ENCODE measurements at places on chromosomes 4 and X.

GRCh38 chr4:189514209-189514608 is 426.5 kb upstream of the FRG1 start:
- DNase-seq: no peak

- no peak for DNase-seq
Measured at GRCh38 chr4:145069361-145069760, 28.6 kb downstream of the ANAPC10 start.

GRCh38 chr4:98232202-98232601 is 29.0 kb upstream of the RAP1GDS1 start:
- DNase-seq: no peak

DNA sequence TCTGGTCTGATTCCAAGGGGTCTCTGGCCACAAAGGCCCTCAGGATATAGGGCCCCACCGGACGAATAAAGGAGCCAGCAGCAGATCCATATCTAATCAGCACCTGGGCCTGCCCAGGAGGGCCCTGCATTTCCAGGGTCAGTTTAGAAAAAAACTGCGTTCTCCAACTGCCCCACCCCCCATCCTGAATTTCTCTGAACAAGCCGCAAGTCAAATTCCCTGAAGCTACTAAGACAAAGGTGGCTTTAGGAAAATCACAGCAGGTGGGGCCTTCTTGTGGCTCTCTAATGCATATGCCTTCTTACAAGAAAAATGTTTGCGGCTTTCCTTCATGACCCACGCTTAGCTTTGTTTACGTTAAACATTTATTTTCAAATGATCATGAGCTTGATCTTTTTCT is 76.6 kb downstream of the MBNL3 start:
- no peak for DNase-seq

DNA sequence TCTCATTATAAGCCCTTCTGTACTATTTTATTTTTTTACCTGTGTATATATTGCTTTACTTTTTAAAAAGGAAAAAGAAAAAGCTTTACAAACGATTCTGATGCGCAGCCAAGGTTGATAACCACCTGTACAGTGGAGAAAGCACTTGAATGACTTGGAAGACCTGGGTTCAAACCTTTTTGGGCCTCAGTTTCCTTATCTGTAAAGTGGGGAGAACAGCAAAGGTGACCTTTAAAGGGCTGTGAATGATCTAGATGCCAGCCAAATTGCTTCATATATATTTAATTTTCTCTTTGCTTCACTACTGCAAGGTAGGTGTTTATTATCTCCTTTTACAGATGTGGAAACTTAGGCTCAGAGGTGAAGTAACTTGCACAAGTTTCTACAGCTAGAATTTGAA is 45.0 kb downstream of the SMC1A start:
- no peak for DNase-seq

GRCh38 chrX:66022632-66023384 is 17.1 kb downstream of the VSIG4 start:
- DNase-seq: no peak

GRCh38 chr4:174241162-174241561 is 42.3 kb downstream of the FBXO8 start:
- no peak for DNase-seq

DNA sequence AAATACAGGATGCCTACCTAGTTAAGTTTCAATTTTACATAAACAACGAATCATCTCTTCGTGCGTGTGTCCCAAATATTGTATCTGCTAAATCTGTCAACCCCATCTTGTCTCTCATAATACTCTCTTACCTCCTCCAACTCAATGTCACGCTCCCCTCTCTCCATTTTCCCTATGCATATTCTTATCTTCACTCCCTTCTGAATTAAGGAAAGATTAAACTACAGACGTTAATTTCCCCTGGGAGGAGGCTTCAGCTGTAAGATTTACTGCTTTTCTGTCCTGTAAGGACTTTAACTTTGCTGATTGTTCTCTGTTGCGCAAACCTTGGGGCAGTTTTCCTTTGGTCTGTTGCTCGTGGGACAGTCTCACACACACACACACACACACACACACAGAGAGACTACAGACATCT is 455 bp upstream of the ABCB7 start:
- no peak for DNase-seq

DNA sequence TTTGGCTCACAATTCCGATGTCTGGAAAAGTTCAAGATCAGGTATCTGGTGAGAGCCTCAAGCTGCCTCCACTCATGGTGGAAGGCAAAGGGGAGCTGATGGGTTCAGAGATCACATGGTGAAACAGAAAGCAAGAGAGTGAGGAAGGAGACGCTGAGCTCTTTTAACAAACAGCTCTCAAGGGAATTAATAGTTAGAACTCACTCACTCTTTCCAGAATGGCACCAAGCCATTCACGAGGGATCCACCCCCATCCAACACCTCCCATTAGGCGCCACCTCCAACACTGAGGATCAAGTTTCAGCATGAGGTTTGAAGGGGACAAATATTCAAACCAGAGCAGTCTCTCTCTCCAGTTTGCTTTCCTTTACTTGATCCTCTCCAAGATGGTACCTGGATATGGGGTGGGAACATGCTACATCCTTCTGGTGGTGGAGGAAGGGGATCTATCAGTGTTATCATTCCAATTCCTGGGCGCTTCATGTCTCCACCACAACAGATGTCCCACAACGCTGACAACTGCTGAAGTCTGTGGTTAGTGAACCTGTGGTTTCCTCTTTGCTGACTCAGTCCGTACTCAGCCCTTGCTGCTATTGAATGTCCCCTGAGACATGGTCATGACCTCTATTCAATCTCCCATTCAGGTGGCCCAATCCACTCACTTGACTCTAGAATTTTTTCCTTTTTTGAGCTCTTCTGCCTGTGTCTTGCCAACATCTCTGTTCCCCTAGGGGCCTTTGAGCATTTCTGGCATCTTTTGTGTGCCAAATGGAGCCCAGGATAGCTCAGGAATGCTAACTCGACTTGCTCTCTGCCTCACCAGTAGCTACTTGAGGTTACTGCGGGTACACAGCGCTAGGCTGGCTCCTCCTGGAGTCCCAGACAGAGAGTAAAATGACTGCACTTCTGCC is 395.2 kb downstream of the MID1IP1 start:
- no peak for DNase-seq

- no peak for DNase-seq
Measured at GRCh38 chr4:154086247-154086646, 297.4 kb upstream of the SFRP2 start.

- no peak for DNase-seq
Measured at GRCh38 chr4:65943076-65943475, 272.8 kb upstream of the EPHA5 start.

- no peak for DNase-seq
Measured at GRCh38 chrX:126580877-126581276, 28.3 kb upstream of the DCAF12L1 start.

- no peak for DNase-seq
Measured at GRCh38 chr4:36152735-36153134, 91.6 kb downstream of the ARAP2 start.

DNA sequence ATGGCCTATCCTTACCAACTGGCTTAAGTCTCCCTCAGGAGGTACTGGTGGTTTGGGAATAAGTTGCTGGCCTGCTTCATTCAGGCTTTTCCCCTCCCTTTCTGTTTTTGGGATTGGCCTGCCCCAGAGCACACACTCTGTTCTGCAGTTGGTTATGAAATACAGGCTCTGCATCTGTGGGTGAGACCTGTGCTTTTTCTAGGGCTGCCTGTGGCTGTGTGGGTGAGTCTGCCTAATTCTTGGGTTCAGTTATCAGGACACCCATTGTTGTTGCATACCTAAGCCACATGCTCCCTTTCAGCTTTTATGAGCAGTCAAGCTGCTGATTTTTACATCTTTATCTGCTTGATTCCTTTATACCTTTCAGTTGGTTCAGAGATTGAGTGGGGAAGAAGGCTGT is 19.0 kb upstream of the CWH43 start:
- no peak for DNase-seq

DNA sequence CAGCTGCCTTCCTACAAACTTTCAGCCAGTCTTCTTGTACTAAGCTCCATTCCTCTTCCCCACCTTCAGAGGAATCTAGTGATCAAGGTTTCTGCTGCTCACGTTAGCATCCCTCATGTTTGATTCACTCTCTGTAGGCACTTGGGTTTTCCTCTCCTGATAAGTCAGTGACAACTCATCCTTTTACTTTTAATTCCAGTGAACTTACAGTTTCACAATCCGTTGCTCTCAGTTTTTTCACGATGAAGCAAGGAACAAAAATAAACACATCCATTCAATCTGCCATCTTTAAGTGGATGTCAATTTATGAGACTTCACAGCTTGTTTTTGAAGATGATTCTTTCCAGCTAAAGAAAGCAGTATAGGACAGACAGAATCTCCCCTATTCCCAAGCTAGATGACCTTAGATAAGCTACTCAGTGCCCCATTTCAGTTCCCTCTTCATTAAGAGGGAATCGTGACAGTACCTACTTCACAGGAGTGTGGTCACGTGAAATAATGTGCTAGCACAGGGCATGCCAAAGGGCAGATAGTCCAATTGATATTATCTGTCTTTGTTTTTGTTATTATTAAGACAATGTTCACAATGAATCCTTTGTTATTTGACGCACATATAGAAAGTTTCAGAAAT is 234.3 kb downstream of the PALLD start:
- DNase-seq: no peak

GRCh38 chr4:60134099-60134498 is 1066.0 kb upstream of the ADGRL3 start:
- no peak for DNase-seq

GRCh38 chr4:126715681-126716080 is 917.1 kb upstream of the INTU start:
- DNase-seq: no peak

DNA sequence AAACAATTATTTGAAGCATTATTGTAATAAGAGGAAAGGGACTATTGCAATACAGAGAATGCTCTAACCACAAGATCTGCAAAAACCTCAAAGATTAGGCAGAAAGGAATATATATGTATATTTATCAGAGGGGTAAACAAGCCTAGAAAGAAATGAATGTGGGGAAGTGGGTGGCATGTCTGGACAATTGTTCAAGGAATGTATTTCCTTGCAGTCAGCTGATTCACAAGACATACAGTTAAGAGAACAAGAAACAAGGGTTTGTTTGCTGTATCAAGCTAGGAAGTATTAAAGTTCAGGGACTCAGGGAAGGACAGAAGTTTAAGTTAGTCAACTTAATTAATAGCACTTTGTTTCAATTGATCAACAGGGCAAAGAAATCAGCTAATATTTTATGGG is 514.7 kb downstream of the CENPC start:
- no peak for DNase-seq

- no peak for DNase-seq
Measured at GRCh38 chrX:37380256-37380655, 31.1 kb downstream of the PRRG1 start.

DNA sequence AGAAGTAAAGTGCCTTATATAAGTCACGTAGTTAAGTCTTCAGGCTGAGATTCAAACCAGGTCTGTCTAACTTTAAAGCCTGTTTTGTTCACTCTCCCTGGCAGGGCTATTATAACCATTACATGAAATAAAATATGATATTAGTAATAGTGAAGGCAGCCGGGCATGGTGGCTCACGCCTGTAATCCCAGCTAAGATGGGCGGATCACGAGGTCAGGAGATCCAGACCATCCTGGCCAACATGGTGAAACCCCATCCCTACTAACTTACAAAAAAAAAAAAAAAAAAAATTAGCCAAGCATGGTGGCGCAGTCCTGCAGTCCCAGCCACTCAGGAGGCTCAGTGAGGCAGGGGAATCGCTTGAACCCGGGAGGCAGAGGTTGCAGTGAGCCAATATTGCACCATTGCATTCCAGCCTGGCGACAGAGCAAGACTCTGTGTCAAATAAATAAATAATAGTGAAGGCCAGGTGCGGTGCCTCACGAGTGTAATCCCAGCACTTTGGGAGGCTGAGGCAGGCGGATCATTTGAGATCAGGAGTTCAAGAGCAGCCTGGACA is 22.1 kb upstream of the SOWAHD start:
- DNase-seq: no peak

DNA sequence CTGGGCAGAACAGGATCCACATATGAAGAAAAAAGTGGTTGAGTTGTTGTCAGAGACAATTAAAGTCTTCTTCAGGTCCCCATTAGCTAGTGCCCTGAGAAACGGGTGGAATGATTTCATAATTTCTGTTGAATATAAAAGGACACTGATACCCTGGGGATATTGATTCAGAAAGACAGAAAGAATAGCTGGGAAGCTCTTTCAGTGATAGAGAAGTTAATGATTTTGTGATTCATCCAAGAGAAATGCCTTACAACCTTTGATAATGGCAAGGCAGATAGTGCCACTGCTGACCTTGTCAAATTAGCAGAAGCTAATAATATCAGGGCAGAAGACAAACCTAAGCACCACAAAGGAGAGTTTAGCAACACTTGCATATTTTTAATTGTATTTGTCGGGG is 37.9 kb downstream of the UNC5C start:
- no peak for DNase-seq

- DNase-seq: no peak
Measured at GRCh38 chrX:139026811-139027210, 315.3 kb upstream of the FGF13 start.

- DNase-seq: no peak
Measured at GRCh38 chr4:153169776-153170175, 34.5 kb upstream of the TRIM2 start.

GRCh38 chr4:12729384-12729783 is 754.8 kb downstream of the RAB28 start:
- DNase-seq: no peak

DNA sequence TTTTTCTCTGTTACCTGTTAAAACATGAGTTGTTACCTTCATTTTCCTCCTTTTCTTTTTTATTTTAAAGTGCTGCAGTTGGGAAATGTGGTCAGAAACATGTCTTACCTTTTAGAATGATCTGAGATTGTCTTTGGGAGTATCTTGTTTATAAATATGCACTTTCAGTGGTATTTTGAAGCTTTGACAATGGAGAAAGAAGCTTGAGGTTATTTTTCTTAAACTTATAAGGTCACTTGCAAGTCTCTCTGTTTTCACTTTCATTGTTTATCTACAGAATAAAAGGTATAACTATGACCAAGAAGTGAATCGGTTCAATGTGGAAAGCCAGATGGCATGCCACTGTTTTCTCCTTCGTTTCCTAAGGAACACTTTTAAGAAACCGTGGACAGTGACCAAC is 167.5 kb upstream of the SLC7A11 start:
- no peak for DNase-seq

DNA sequence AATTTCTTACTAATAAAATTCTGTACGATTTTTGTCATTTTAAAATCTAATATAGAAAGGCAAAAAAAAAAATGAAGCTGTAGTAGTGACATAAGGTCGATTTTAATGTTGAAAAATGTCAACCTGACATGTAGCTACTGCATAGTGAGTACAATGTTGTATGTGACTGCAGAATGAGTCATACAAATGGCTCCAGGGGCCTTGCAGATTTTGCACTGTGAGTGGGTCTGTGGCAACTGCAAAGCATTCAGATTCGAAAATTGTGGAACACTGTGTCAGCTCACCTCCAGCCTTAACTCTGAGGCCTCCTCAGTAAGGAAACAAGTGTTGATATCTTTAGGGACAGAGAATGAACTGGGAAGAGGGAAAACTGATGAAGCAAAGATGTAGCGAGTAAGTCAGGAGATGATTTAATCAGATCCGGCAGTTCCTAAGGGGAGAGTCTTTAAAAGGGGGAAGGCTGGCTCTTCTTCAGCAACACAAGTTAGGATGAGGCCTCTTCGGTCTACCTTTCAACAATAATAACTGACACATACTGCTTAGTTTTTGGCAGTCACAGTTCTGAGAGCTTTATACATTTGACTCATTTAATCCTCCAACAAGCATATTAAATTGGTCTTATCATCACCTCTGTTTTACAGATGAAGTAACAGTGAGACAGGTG is 24.9 kb downstream of the TKTL2 start:
- no peak for DNase-seq
